ENCODE measurements at places on chromosomes 1 and 21.
A peak's percentile ranks its signal among the peaks of the same experiment; 100 is the strongest.

DNA sequence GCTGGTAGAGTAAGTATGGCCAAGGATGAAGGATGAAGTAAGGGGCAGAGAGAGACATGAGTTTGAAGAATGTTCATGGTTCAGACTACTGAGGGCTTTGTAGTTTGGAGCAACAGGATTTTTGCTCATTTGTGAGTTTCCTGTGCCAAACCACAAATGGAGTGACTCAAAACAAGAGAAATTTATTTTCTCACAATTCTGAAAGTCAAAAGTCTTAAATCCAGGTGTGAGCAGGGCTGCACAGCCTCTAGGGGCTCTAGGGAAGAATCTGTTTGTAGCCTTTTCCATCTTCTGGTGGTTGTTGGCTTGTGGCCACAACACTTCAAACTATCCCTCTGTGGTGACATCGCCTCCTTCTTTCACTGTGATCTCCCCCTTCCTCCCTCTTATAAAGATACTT lies 58.9 kb downstream of the RHOU start:
- no peak for DNase-seq

DNA sequence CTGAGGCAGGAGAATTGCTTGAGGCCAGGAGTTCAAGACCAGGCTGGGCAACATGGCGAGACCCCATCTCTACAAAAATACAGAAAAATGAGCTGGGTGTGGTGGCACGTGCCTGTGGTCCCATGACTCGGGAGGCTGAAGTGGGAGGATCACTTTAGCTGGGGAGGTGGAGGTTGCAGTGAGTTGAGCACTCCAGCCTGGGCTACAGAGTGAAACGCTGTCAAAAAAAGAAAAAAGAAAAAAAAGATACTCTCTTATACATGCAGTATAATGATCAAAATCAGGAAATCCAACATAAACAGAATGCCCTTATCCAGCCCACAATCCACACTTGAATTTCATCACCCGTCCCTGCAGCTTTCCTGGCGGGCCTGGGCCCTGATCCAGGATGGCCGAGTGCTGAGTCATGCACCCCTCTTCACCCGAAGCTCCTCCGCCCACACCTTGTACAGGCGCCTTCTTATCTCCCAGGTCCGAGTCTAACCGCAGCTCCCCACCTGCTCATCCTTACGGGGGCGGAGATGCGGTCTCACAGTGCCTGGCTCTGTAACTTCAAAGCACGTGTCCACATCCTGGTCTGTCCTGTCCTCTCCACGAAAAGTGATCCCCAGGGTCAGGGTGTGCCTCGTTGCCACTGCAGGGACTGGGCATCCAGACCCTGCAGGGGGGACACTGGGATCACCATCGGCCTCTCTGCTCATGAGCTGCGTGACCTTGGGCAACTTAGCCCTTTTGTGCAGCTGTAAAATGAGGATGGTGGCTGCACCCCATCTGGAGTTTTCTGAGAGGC lies 120.2 kb upstream of the SLC45A1 start:
- DNase-seq = no peak

DNA sequence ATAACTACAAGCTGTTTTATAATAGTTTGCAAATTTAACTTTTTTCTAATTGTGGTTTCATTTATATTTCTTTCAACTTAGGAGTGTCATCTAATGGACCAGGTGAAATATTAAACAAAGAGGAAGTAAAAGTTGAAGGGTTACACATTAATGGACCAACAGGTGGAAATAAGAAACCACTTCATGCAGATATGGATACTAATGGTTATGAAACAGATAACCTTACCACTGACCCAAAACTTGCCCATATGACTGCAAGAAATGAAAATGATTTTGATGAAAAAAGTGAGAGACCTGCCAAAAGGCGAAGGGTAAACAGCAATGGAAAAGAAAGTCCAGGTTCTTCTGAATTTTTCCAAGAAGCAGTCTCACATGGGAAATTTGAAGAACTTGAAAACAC lies 59.7 kb downstream of the MIER1 start:
- DNase-seq = no peak

GRCh38 chr1:199691540-199691939 lies 336.0 kb upstream of the NR5A2 start:
- DNase-seq = no peak

DNA sequence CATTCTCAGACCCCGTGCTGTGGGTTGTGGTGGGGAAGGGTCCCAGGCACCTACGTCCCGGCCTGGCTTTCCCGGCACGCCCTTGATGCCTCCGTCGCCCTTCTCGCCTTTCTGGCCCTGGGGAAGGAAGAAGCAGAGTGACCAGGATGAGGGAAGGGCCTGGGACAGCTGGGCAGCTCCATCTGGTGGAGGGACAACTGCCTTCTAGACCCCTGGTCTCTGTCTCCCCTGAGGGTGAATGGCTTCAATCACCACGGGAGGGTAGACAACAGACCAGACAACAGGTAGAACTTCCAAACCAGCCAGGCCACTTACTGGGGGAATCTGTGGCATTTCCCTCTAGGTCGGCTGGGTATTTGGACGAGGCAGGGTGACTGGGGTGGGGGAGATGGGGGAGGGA lies 11.9 kb downstream of the COL16A1 start:
- no peak for DNase-seq

DNA sequence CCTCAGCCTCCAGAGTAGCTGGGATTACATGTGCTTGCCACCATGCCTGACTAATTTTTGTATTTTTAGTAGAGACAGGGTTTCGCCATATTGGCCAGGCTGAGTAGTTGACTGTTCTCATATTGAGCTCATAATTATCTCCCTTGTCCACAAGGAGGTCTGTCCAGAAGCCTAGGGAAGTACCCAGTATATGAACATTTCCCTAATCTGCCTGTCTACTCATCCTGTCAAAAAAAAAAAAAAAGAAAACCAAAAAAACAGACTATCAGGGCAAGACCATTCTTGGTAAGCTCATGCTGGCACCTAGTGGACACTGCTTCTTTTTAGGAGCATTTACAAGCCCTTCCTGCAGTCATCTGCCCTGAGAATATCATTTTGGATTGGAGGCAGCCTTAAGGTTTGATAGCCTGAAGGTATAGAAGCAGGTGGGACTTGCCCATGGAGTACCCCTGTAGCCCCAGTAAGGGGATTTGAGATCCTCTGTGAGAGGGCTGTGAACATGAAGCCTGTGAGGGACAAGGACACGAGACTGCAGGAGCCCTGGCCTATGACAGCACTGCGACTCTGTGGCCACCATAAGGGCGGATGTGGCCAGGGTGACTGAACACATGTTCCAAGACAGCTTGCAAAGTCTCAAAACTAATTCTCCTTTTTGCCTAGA lies 10.8 kb upstream of the DUSP12 start:
- DNase-seq = no peak

GRCh38 chr1:53270873-53271272 lies 32.6 kb upstream of the MAGOH start:
- DNase-seq = no peak

DNA sequence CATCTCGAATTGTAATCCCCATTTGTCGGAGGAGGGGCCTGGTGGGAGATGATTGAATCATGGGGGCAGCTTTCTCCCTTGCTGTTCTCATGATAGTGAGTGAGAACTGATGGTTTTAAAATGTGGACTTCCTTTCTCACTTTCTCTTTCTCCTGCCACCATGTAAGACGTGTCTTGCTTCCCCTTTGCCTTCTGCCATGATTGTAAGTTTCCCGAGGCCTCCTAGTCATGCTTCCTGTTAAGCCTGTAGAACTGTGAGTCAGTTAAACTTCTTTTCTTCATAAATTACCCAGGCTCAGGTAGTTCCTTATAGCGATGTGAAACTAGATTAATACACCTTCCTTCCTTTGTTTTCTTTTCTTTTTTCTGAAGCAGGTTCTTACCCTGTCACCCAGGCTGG lies 13.9 kb downstream of the DNAJC6 start:
- no peak for DNase-seq

- no peak for DNase-seq
These were observed 14.1 kb upstream of the NUAK2 start for GRCh38 chr1:205335692-205336091.

DNA sequence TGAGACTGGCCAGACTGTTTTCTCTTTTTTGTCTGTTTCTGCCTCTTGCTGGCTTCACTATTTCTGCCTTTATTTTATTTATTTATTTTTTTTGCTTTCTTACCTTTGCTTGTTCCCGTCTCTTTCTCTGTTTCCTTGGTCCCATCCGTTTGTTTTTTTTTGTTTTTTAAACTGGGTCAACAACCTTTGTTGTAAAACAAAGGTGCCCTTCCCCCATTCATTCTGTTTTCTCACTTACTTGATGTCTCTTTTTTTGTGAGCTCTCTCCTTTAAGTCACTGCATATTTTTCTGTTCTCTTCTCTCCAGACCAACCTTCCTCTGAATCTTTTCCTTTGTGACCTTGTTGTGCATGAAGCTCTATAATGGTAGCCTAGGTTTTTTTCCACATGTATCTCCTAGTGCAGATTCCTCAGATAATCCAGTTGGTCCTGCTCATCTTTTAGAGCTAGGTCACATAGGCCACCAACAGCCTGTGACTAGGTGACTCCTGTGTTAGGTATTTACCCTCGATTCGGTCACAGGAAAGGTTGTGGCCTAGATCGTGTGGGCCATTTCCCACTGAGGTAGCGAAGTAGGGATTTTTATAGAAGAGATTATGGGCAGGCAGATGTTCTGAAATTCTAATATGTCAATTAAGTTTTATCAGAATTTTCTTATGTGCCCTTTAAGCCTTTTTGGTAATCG lies 15.9 kb downstream of the GNAI3 start:
- no peak for DNase-seq

DNA sequence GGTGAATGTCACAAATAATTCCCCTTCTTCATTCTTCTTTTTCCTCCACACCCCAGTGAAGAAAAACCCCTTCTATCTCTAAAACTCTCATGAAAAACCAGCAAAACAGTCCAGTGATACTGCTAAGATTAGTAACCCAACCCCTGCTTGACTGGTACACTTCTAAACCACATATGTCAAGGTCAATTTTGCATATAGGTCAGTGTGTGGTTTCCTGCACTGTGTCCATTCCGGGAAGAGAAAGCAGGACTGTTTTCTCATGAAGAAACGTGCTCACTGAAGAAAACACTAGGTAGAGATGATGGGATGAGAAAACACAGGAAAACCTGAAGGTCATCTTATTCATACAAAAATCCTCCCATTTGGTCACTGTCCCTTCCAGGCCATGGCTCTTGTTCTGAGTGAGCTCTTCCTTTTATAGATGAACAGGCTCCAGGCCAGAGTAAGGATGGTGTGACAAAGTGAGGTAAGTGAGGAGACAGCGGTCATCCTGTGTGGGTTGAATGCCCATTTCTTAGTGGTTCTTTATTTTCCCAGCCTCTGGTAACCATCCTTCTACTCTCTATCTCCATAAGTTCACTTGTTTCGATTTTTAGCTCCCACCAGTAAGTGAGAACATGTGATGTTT lies 122.7 kb downstream of the FASLG start:
- no peak for DNase-seq

- no peak for DNase-seq
These were observed 1.3 kb upstream of the PCBP3 start for GRCh38 chr21:45642122-45642813.

DNA sequence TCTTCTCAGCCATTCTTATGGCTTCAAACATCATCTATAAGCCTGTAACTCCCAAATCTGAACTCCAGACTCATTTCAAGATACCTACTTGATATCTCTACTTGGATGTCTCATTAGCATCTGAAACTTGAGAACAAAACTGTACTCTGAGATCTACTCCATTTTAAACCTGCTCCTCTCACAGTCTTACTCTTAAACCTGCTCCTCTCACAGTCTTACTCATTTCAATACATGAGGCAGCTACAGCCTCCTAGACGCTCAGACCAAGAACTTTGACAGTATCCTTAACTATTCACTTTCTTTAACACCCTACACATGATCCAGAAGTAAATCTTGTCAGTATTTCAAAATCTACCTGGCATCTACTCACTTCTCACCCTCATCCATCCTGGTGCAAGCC lies 54.3 kb downstream of the NBPF6 start:
- DNase-seq = no peak

DNA sequence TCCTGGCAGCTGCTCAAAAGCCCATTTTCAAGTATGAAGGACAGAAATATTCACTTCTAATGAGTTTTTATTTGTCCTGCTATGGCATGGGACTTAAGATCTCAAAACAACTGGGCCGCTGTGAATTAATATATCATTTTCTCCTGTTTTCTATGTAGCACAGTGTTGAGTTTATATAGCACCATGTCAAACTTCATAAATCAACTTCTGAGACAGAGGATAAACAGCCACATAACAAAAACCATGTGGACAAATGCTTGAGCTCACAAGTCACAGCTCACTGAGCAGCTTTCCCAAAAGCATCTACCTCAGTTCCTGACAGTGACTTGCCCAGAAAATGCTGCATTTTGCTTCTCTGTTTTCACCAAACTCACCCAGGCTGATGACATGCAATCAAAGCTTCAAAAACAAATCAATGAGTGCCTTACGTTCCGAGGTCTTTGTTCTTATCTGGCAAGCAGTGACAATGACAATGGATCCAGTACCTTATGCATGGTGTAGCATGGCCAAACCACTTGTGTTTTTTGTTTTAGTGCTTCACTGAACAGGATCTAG lies 722.6 kb downstream of the LRRIQ3 start:
- no peak for DNase-seq

DNA sequence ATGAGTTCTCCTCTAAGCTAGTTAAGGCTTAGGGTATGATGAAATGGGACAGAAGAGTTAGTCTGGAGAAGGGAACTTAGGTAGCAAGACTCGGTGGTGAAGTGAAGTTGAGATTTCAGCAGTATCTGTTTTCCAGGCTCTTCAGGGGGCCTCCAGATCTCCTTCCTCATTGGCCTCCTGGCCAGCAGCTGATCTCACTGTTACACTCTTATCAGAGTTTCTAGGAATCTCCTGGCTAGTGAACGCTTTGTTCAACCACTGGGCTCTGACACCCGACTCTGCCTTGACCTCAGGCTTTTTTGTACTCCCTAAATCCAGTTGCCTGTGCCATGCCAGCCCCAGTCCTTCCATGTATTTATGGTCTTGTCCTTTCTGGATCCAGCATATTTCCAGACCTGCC lies 311.0 kb downstream of the ASTN1 start:
- DNase-seq = no peak

GRCh38 chr21:41634211-41634694 lies 126.3 kb upstream of the TMPRSS2 start:
- DNase-seq = peak; percentile 78

Measured in lower leg skin (tissue), 4 donors.